H9 (cell line): ENCODE measurements at places on chromosomes 7 and 10. TPM values are rescaled to one million over a fixed set of nuclear protein-coding genes. Genes with fewer than 3 reads are reported as not detected.

GRCh38 chr7:142859829-142860228, 5.0 kb downstream of the EPHB6 start:
- DNase-seq = no peak

GRCh38 chr7:25391295-25391861, 163.1 kb upstream of the NPVF start:
- DNase-seq = no peak

GRCh38 chr10:6274484-6274883, 71.8 kb downstream of the PFKFB3 start:
- no peak for DNase-seq

The LIMK1 gene
- 63.0 and 63.8 TPM in 2 replicates for total RNA-seq

The ANKRD30A gene
- total RNA-seq = not detected in 2 replicates
